ENCODE measurements at places on chromosomes 12 and 14.

- no peak overlapping the region for H3K27ac ChIP-seq
- H3K4me1 ChIP-seq, result peaks cover 8% of the 10 kb centered on the region
- H3K27me3 ChIP-seq, result no peaks in the 10 kb centered on the region
- no peaks in the 10 kb centered on the region for H3K36me3 ChIP-seq
- DNase-seq, result no peak
- no peak overlapping the region for H3K4me3 ChIP-seq
Observed at GRCh38 chr14:99125113-99125512, 146.9 kb downstream of the BCL11B start.

DNA sequence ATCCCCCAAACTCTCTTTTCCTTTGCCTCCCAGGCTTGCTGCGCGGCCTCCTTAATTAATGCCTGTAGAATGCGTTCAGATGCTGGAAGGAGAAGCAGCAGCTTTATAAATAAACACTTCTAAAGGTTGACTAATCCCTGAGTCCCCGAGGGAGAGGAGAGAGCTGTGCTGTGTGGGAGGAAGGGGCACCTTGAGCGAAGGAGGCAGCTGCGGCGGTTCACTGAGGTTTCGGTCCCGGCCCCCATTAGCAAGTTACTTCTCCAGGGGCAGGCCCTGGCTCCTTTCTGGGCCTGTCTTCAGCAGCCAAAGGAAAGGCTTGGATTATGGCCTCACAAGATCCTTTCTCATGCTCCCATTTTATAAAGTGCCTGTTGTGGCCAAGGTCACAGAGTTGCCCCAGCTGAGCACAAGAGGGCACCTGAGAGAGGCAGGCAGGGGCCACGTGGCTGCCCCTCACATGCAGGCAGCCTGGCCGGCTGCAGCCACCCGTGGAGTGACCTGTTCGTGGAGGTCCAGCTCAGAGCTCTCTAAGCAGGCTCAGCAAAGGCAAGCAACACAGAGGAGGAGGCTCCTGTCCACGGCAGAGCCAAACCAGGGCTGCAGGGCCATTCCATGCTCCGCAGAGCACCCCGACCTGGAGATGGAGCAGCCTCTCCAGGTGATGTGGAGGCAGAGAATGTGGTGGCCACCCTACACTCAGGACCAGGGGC is 15.0 kb upstream of the CACNA2D4 start:
- no peak overlapping the region for H3K4me3 ChIP-seq
- DNase-seq, result no peak
- H3K27ac ChIP-seq, result no peak overlapping the region
- peaks cover 3% of the 10 kb centered on the region for H3K4me1 ChIP-seq

- H3K27me3 ChIP-seq, result no peaks in the 10 kb centered on the region
- no peak for DNase-seq
- no peak overlapping the region for H3K27ac ChIP-seq
- no peaks in the 10 kb centered on the region for H3K36me3 ChIP-seq
Observed at GRCh38 chr12:115444346-115444745, 760.4 kb upstream of the TBX3 start.

GRCh38 chr14:65840786-65841185 is 428.3 kb downstream of the FUT8 start:
- no peak for DNase-seq
- H3K4me3 ChIP-seq, result no peak overlapping the region
- peaks cover 45% of the 10 kb centered on the region for H3K36me3 ChIP-seq

- DNase-seq, result no peak
- no peaks in the 10 kb centered on the region for H3K36me3 ChIP-seq
- H3K4me3 ChIP-seq, result no peak overlapping the region
- H3K4me1 ChIP-seq, result peaks cover 5% of the 10 kb centered on the region
Observed at GRCh38 chr12:48037267-48037915, 33.1 kb upstream of the COL2A1 start.
